ENCODE measurements at places on chromosomes 16 and 17. TPM values are rescaled to one million over a fixed set of nuclear protein-coding genes. Genes with fewer than 3 reads are reported as not detected.

DNA sequence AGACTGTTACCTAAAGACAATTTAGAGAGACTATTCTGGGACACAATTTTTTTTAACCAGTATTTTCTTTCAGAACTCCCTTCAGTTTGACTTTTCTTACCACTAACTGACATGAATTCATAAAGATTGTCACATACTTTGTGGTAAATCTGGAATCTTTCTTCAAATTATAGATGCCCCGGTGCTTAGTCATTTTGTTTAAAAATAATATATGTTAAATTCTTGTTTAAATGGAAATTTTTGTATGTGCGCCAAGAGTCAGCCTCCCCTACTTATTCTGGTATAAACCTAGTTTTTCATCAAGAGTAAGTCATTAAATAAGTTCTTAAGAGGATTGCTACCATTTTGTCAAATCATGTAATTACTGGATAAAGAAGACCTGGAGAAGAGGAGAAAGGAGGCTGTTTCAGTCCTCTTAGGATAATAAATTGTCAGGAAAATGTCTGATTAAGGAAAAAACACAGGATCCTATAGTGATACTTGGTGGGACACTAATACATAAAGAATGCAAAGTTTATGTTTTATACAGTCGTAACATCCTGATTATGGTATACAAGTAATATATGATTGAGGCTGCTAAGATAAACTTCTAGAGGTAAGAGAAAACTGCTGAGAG lies 424.4 kb downstream of the PMP22 start:
- no peaks in the 10 kb centered on the region for H3K27me3 ChIP-seq
- no peak overlapping the region for H3K27ac ChIP-seq
- no peaks in the 10 kb centered on the region for H3K4me1 ChIP-seq

- H3K27ac ChIP-seq: no peak overlapping the region
- H3K27me3 ChIP-seq: no peaks in the 10 kb centered on the region
- peaks cover 15% of the 10 kb centered on the region for H3K36me3 ChIP-seq
Observed at GRCh38 chr16:51522902-51523301, 371.8 kb upstream of the SALL1 start.

DNA sequence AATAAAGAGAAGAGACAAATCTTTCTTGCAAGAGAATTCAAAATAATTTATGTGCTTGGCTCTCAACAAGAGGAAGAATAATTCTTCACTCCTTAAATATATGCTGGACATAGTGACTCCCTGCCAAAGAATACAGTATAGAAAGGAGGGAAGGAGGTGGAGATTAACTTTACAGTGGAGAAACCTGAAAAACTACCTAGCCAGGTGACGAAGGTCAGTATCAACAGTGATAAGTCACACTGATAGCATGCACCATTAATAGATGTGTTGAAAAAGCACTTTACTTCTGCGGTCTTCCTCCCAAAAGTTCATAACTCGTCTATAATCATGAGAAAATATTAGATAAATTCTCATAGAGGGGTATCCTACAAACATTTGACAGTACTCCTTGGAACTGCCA lies 21.4 kb downstream of the CBLN1 start:
- H3K36me3 ChIP-seq: no peaks in the 10 kb centered on the region
- no peak overlapping the region for H3K4me3 ChIP-seq
- no peak for DNase-seq
- H3K27ac ChIP-seq: no peak overlapping the region

DNA sequence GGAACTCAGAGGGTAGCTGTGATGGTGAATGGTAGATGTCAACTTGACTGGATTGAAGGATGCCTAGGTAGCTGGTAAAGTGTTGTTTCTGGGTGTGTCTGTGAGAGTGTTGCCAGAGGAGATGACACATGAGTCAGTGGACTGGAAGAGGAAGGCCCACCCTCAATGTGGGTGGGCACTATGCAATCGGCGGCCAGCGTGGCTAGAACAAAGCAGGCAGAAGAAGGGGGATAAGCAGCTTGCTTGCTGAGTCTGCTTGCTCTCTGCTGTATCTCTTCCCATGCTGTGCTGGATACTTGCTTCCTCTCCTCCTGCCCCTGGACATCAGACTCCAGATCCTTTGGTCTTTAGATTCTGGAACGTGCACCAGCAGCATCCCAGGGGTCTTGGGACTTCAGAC lies 128.1 kb downstream of the AIPL1 start:
- no peaks in the 10 kb centered on the region for H3K4me1 ChIP-seq
- no peak overlapping the region for H3K4me3 ChIP-seq
- no peaks in the 10 kb centered on the region for H3K36me3 ChIP-seq
- H3K27me3 ChIP-seq: peaks cover 49% of the 10 kb centered on the region
- DNase-seq: no peak

DNA sequence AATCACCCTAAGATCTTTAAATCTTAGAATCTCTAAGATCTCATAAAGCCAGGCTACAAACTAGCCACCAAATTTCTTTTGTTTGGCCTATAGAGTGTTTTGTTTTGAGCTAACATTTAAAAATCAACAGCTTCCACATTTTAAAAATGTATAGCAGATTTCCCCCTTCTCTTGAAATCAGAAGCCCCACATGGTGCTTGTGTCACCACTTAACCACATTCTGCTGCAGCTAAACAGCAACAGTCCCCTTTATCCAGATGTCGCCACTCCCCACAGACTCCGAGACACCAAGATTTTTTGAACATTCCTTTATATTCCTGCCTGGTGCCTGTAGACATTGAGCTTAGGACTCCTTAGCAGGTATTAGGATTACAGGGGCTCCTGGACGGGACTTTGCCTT lies 16.0 kb downstream of the GUCY2D start:
- DNase-seq: no peak
- no peak overlapping the region for H3K27ac ChIP-seq
- H3K27me3 ChIP-seq: peaks cover 34% of the 10 kb centered on the region
- H3K4me1 ChIP-seq: peaks cover 10% of the 10 kb centered on the region
- H3K36me3 ChIP-seq: no peaks in the 10 kb centered on the region

GRCh38 chr16:77944631-77945030 lies 77.7 kb upstream of the CLEC3A start:
- no peak overlapping the region for H3K4me3 ChIP-seq
- no peaks in the 10 kb centered on the region for H3K27me3 ChIP-seq
- H3K27ac ChIP-seq: no peak overlapping the region
- peaks cover 32% of the 10 kb centered on the region for H3K4me1 ChIP-seq
- DNase-seq: no peak

- no peak overlapping the region for H3K27ac ChIP-seq
- H3K36me3 ChIP-seq: no peaks in the 10 kb centered on the region
- no peak overlapping the region for H3K4me3 ChIP-seq
- DNase-seq: no peak
- peaks cover 52% of the 10 kb centered on the region for H3K4me1 ChIP-seq
Observed at GRCh38 chr17:65694601-65695000, 133.2 kb upstream of the AXIN2 start.

- H3K27ac ChIP-seq: no peak overlapping the region
- no peaks in the 10 kb centered on the region for H3K27me3 ChIP-seq
- DNase-seq: no peak
- no peaks in the 10 kb centered on the region for H3K36me3 ChIP-seq
- H3K4me3 ChIP-seq: no peak overlapping the region
Observed at GRCh38 chr17:45326626-45327025, 9.8 kb upstream of the MAP3K14 start.

DNA sequence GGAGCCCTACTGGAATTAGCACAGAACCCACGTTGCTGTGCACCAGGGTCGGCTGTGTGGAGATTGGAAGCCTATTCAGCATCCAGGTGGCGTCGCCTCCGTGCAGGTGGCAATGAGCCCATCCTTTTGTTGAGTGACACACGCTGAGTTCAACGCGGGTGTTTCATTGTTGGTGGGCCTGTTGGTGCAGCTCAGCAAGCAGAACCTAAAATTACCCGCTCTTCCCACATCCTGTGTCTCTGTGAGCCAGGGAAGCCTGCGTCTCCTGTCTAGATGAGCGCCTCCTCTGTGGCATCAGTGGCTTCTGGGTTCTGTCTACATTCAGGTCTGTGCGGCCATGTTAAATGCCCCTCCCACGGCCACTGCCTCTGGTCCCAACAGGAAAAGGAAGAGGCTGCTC lies 14.5 kb downstream of the CD2BP2 start:
- no peak for DNase-seq
- H3K36me3 ChIP-seq: no peaks in the 10 kb centered on the region
- H3K27me3 ChIP-seq: no peaks in the 10 kb centered on the region
- H3K27ac ChIP-seq: peak overlapping the region; percentile 57
- H3K4me1 ChIP-seq: peaks cover 2% of the 10 kb centered on the region

GRCh38 chr17:44307387-44308186 lies 814 bp upstream of the RUNDC3A start:
- peak overlapping the region; percentile 85 for H3K4me3 ChIP-seq
- H3K27me3 ChIP-seq: peaks cover 50% of the 10 kb centered on the region

- no peaks in the 10 kb centered on the region for H3K27me3 ChIP-seq
- H3K4me3 ChIP-seq: no peak overlapping the region
- no peaks in the 10 kb centered on the region for H3K36me3 ChIP-seq
Observed at GRCh38 chr17:61152898-61153297, 246.7 kb upstream of the TBX2 start.

PIRT gene
- total RNA-seq: 0.07 TPM

DHODH gene
- 16.8 TPM for total RNA-seq

CCT6B gene
- total RNA-seq: 2.5 TPM

SLC38A8 gene
- not detected for total RNA-seq

ARL5C gene
- not detected for total RNA-seq

DEXI gene
- 35.6 TPM for total RNA-seq

TMEM235 gene
- not detected for total RNA-seq

PMP22 gene
- 15.6 TPM for total RNA-seq

RGS11 gene
- total RNA-seq: 1.9 TPM

CACNG5 gene
- total RNA-seq: not detected
